ENCODE measurements at places on chromosomes 2 and 18. TPM values are rescaled to one million over a fixed set of nuclear protein-coding genes. Genes with fewer than 3 reads are reported as not detected.

The ZNF521 gene
- polyA plus RNA-seq, result 29.3 TPM

The POTEF gene
- not detected for polyA plus RNA-seq

The KLF11 gene
- polyA plus RNA-seq, result 21.7 TPM

The FAM228A gene
- polyA plus RNA-seq, result 0.17 TPM

The MROH2A gene
- not detected for polyA plus RNA-seq

The IL1RL1 gene
- polyA plus RNA-seq, result not detected

The XRCC5 gene
- polyA plus RNA-seq, result 252 TPM

The IL37 gene
- not detected for polyA plus RNA-seq

The MALL gene
- 2.4 TPM for polyA plus RNA-seq

The CYBRD1 gene
- polyA plus RNA-seq, result 308 TPM

The SCN7A gene
- not detected for polyA plus RNA-seq

The NEU2 gene
- not detected for polyA plus RNA-seq

The PLCL1 gene
- polyA plus RNA-seq, result 0.21 TPM

The FHOD3 gene
- polyA plus RNA-seq, result 27.1 TPM

The C2orf49 gene
- polyA plus RNA-seq, result 12.2 TPM

The SLC4A5 gene
- polyA plus RNA-seq, result 0.16 TPM

The NMUR1 gene
- polyA plus RNA-seq, result not detected

The SMARCAL1 gene
- polyA plus RNA-seq, result 37.3 TPM

The TXNL1 gene
- polyA plus RNA-seq, result 38.7 TPM

The INHBB gene
- polyA plus RNA-seq, result 3.9 TPM

The SLC16A14 gene
- polyA plus RNA-seq, result 1.0 TPM

The MOGAT1 gene
- not detected for polyA plus RNA-seq

The TCF23 gene
- not detected for polyA plus RNA-seq

The STAM2 gene
- polyA plus RNA-seq, result 12.4 TPM

The ALKAL2 gene
- polyA plus RNA-seq, result not detected

The ZSWIM2 gene
- polyA plus RNA-seq, result 0.04 TPM

The ARHGEF33 gene
- polyA plus RNA-seq, result 0.31 TPM

The TTN gene
- polyA plus RNA-seq, result not detected

The DSG4 gene
- polyA plus RNA-seq, result not detected

The RAB6C gene
- polyA plus RNA-seq, result not detected

The AP1S3 gene
- 2.1 TPM for polyA plus RNA-seq

The PER2 gene
- 3.1 TPM for polyA plus RNA-seq

The SERPINB7 gene
- polyA plus RNA-seq, result 149 TPM

The NETO1 gene
- 2.7 TPM for polyA plus RNA-seq

The ACTG2 gene
- polyA plus RNA-seq, result 81.3 TPM

The CSRNP3 gene
- polyA plus RNA-seq, result 0.18 TPM

The ACMSD gene
- polyA plus RNA-seq, result not detected

The LYPD6 gene
- 9.4 TPM for polyA plus RNA-seq

The PSMA8 gene
- not detected for polyA plus RNA-seq

The CPO gene
- not detected for polyA plus RNA-seq

The B4GALT6 gene
- 0.26 TPM for polyA plus RNA-seq

The AQP12A gene
- polyA plus RNA-seq, result not detected

The RBKS gene
- polyA plus RNA-seq, result 2.2 TPM

The LRP1B gene
- polyA plus RNA-seq, result 0.04 TPM

The CXCR1 gene
- polyA plus RNA-seq, result not detected

The PROKR1 gene
- not detected for polyA plus RNA-seq

The LYG2 gene
- polyA plus RNA-seq, result not detected
